ENCODE measurements at places on chromosomes 1 and 21.

GRCh38 chr1:211923095-211923494 is 92.5 kb upstream of the LPGAT1 start:
- no peak for DNase-seq

DNA sequence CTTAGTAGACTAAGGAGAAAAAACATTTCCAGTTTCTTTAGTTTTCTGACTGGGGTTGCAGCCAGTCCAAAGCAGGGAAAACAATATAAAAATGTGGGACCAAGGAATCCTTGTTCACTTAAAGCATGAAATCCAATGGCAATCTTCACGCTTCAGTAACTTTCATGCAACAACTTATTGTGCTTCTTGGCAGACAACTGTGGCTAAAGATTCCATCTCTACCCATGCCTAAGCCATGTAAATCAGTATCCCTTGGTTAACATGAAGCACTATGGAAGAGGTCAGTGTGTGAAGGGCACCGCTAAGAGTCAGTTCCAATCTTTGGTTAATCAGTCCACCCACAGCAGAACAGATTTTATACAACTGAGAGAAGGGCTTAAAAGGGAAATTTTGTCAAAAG is 201.8 kb upstream of the GREM2 start:
- no peak for DNase-seq

DNA sequence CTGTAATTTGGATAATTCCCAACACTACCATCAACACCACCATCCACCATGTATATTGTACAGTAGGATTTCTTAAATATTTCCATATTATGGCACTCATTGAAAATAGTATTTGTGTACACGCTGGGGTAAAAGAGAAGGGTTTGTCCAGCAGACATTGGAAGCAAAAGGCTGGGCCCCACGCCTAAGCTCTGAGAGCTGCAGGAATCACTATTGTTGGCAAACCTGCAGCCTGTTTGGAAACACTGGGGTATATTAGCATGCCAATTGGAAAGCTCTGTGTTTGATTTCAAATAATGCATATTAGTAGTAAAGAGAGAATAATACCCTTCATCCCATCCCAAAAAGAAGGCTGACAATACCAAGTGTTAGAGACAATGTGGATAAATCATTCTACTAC is 81.5 kb upstream of the DPYD start:
- DNase-seq, result no peak

- no peak for DNase-seq
Measured at GRCh38 chr1:227742738-227743715, 7.8 kb downstream of the SNAP47 start.

- no peak for DNase-seq
Measured at GRCh38 chr1:22055463-22055862, 3.0 kb downstream of the CDC42 start.

- DNase-seq, result no peak
Measured at GRCh38 chr1:217389895-217390294, 241.0 kb downstream of the GPATCH2 start.

- DNase-seq, result no peak
Measured at GRCh38 chr1:228897901-228898300, 162.6 kb downstream of the RHOU start.

DNA sequence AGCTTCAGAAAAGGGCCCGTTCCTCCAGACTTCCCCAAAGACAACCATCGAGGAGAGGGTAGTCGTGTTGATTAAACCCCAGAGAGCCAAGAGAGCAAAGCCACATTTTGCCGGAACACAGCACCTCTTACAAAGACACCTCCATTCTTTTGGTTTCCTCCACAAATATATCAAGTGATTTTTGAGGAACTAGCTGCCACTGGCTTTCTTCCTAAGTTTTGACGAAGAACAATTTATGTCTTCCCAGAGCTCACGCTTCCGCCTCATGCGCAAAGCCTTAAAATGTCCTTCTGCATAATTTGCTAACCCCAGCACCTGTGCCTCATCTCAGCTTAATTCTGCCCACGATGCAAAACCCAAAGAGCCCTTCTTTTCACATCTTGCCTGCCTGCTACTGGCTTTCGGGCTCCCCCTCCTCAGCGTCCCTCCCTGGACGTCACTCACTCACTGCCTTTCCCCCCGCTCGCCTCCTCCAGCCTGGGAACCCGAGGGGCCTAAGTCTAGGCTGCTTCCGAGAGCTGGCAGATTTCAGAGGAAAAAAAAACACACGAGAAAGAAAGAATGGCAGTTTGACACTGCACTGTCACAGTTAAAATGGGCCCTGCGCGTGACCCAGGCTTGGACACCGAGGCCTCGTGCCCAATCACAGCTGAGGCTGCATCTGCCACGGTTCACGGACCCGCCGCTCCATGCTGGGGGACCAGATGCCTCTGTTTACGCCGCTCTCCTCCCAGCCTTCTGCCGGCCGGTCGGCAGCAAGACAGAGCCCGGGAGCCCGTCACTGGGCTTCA is 77.6 kb upstream of the IFNAR2 start:
- DNase-seq, result no peak

DNA sequence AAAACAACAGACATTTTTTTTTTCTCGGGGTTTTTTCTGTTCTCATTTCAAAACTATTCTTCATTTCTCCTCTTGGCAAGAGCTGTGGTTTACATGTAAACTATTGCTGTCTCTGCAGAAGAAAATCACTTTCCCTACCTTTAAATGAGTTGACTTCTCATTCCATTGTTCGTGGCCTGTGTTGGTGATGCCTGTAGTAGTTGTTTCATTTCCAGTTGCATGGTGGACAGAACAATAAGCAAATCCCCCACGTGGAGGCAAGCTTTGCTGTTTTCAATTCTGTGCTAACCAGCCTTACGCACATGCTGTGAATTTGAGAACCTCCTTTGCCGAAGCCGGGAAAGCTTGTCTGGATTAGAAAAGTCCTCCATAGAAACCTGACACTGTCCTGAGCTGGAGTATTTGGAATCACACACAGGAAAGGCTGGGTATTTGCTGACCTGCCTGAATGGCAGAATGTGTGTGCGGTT is 26.2 kb upstream of the MAP3K7CL start:
- DNase-seq, result no peak

DNA sequence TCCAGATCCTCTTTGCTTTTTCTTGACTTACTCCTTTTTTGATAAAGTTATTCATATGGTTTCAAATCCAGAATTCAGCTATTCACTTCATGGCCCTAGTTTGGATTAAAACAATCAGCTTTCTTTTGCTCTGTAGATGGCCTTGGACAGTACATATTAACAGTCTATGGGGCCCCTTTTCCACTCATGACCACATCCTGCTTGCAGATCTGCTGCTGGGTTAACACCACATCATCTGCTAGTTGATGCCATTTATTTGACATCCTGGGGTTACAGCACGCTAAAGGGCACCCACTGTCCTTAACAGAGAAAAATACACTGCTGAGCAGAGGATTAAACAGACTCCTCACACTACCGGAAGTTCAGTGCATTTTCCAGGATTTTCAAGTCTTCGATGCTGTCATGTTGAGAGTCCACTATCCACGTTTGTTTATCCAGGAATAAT is 941 bp upstream of the IFI16 start:
- no peak for DNase-seq

- DNase-seq, result no peak
Measured at GRCh38 chr1:47410068-47410455, 6.0 kb upstream of the FOXE3 start.

Data from stimulated activated CD4-positive, alpha-beta T cell treated with anti-CD3 and anti-CD28 coated beads, Interleukin-4, amount 100 ng/mL, for 48 hours (primary cell).